ENCODE measurements at places on chromosomes 4 and X.

DNA sequence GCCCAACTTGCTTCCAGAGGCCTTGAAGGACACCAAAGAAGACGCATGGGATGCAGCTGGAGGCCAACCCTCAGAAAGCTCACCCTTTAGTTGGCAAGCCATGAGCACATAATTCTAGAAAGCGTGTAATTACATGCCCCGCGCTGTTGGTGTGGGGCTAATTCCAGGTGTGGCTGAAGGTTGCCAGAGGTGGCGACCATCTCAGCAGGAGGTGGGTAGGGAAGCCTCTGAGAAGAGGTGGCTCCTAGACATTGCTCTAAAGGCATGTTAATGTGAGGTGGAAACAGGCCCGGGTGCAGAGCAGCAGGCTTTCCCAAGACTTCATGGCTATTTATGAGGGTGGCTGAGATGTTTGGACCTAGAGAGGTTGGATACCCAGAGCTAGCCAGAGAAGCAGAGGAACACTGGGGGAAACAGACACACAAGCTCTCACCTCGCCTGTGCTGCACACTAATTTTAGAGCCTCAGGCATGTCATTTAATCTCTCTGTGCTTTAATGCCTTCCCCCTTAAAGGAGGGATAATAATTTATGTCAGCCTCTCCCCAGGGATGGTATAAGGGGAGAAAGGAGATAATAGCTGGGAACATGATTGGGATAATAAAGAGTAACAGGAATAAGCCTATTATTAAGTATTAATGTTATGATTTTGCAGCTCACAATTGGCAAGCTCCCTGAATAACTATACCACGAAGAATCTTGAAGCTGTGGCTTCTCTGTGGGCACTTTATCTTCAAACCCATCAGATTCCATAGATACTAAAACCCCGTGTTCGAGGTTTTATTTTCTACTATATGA is 60.0 kb upstream of the HELT start:
- no peak for DNase-seq

DNA sequence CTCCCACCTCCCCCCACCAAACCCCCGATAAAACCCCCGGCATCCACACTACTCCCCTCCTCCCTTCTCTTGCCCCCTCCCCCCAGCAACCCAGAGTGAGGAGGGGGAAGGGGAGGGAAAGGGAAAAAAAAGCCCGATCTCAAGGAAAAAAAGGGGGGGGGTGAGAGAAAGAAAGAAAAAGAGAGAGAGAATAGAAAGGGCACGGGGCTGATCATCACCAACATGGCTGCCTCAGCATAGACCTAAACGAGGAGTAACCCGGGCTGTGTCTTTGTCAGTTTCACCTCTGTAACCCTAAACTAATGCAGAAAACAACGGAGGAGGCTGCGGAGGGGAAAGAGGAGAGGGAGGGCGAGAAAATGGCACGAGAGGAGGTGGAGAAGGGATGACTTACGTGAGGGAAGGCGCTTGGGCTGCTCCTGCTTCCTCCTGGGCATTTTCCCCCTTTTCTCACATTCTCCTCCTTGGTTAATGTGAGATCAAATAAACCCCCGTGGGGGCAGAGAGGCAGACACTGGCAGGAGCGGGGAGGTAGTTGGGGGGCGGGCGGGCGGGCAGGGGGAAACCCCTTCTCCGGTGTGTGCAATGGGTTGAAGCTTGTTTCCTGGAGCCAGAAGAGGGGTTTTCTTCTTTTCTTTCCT is 532 bp downstream of the ZNF827 start:
- peak; percentile 13 for DNase-seq

DNA sequence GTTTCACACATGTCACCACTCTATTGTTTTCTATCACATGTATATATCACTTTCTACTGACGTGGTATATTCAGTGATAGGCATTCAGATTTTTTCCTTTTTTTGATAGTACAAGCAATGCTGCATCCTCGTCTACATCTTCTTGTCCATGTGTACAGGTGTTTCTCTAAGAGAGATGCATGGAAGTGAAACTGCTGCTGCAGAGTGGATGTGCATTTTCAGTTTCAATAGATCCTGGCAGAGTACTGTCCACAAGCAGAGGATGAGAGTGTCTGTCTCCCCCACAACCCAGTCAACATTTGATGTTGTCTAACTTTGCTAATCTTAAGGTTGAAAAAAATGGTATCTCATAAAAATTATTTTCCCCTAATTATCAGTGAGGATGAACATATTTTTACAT is 194.0 kb upstream of the CASK start:
- no peak for DNase-seq

DNA sequence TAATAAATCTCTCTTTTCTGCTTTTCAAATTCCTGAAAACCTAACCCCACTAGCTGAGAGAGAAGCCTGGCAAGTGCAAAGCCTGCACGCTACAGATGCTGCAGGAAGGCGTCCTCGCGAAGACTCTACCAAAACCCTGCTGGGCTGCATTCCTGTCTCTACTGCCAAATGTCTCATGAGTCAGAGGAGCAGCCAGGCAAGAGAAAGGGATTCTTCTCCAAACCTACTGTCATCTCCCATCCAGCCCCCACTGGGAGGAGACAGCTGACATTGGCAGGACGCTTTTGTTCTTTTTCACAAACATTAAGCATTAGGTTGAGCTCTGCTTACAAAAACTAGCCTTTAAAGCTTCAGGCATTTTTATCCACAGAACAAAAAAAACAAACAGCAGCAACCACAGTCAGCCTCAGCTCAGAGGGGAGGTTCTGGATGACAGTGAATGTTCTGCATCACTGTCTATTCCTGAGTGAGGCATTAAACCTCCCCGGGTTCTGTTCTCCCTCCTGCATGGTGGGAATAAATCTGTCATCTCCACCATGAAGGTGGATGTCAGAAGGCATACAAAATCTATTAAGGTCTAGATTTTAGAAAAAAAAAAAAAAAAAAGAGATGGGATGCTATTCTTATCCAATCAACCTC is 18.0 kb downstream of the CRMP1 start:
- DNase-seq, result no peak

DNA sequence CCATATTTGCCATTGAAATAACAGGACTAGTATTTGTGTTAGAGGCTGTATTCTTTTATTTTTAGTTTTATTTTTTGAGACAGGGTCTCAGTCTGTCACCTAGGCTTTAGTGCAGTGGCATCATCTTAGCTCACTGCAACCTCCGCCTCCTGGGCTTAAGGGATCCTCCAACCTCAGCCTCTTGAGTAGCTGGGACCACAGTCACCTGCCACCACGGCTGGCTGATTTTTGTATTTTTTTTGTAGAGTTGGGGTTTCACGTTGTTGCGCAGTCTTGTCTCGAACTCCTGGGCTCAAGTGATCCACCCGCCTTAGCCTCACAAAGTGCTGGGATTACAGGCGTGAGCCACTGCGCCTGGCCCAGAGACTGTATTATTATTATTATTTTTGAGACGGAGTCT is 15.3 kb downstream of the TMEM131L start:
- no peak for DNase-seq

DNA sequence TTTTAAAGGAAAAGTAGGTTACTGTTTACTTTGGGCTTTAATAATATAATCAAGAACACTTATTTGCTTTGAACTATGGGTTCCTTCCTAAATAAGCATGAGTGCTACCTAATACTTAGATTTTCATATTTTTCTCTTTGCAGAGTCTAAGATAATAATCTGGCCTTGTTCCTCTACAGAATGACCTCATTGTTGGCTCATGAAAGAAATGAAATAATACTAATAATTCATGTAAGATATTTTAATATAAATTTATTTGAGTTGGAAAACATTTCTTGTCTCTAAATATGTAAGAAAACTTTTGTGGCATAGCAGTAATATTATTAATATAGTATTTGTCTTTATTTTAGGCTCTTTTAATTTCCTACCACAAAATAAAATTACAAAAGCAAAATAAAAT is 601.3 kb downstream of the IQCM start:
- DNase-seq, result no peak

GRCh38 chrX:10050481-10050880 is 83.3 kb downstream of the CLDN34 start:
- no peak for DNase-seq

DNA sequence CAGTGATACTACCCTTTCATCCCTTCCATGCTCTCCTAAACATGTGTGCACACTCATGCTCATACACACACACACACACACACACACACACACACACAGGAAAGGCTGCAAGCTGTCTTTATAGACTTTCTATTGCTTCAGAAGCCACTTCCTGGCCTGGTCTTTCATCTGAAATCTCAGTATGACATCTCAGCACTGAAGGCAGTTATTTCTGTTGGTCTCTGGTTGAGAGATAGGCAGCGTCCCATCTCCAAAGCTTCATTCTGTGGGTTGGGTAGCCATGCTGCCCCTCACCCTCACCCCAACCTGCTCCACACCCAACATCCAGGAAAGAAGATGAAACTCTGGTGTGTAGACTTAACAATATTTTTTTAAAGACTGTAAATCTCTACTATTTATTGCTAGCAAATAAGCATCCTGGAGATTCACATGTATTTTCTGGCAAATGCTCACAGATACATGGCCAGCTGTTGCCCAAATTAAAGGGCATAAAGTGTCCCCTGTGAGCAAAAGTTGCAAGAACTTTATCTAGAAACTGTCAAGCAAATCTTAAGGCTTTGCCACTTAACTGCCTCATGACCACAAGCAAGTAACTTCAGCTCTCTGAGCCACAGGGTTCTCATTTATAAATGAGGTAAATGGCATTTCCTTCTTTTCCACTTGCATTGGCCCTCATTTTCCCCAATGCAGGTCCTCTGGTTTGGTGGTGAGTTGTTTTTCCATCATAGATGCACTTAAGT is 189.8 kb upstream of the AFF2 start:
- no peak for DNase-seq

Data from stimulated activated CD8-positive, alpha-beta memory T cell treated with anti-CD3 and anti-CD28 coated beads, Interleukin-4, amount 100 ng/mL, for 1 hour (primary cell).